ENCODE measurements at places on chromosomes 12 and 14. TPM values are rescaled to one million over a fixed set of nuclear protein-coding genes. Genes with fewer than 3 reads are reported as not detected.
A peak's percentile ranks its signal among the peaks of the same experiment; 100 is the strongest.

DNA sequence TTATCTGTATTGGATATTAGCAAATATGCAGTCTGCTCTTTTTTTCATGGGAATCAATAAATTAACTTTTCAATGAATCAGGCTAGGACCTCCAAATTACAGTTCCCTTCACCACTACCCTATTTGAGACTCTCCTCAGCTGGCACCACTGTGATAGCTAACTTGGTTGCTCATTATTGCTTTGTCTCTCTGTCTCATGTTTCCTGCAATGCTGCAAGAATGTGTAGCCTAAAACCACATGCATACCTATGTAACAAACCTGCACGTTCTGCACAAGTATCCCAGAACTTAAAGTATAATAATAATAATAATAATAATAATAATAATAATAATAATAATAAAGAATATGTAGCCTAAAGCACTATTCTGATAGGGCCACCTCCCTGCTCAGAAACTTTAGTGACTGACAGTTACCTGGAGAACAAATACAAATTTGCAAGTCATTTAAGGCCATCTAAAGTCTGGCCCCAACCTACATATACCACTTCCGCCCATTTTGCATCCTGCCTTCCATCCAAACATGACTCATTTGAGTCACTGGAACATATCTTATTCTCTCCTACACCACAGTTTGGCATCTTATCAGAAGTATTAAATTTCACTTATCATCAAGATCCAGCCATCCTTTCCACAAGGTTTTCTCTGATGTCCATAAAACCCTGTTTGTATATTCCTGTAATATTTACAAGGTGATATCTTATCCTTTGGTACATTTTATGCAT is 215.1 kb downstream of the LRRK2 start:
- no peak for DNase-seq
- no peaks in the 10 kb centered on the region for H3K36me3 ChIP-seq
- no peaks in the 10 kb centered on the region for H3K4me1 ChIP-seq
- H3K4me3 ChIP-seq = no peak overlapping the region
- H3K27ac ChIP-seq = no peak overlapping the region

DNA sequence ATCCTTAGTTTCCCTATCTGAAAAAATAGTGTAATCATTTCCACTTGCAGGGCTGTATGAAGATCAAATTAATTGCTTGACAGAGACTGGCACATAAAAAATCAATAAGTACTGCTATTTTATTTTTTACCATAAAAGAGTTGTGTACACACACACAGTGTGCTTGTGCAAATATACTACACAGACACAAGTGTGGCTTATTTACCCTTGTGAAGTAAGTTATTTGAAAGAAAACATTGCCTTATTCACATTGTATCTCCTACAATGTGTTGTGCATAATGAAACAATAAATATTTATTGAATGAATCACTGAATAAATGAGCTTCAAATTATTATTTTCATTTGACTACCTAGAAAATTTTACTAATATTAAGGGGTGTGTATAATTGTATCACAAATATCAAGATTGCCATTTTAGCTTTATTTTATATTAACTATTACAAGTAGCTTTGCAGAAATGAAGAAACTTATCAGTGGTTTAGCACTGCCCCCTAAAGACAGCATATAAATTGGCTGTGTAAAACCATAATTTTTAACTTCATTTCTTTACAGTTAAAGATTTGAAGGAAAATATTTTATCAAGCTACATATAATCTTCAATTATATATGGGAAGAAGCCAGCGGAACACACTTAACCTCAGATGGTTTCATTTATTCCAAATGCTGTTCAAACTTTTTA is 11.3 kb downstream of the GARIN6 start:
- H3K36me3 ChIP-seq = no peaks in the 10 kb centered on the region
- no peak overlapping the region for H3K4me3 ChIP-seq
- DNase-seq = no peak
- H3K27ac ChIP-seq = no peak overlapping the region
- H3K27me3 ChIP-seq = no peaks in the 10 kb centered on the region

Gene L3HYPDH
- 53.1 TPM for total RNA-seq

GRCh38 chr14:41280745-41281144 is 325.9 kb upstream of the LRFN5 start:
- no peak overlapping the region for H3K4me3 ChIP-seq
- no peaks in the 10 kb centered on the region for H3K4me1 ChIP-seq
- H3K27me3 ChIP-seq = no peaks in the 10 kb centered on the region
- no peak for DNase-seq
- no peaks in the 10 kb centered on the region for H3K36me3 ChIP-seq
- no peak overlapping the region for H3K27ac ChIP-seq

DNA sequence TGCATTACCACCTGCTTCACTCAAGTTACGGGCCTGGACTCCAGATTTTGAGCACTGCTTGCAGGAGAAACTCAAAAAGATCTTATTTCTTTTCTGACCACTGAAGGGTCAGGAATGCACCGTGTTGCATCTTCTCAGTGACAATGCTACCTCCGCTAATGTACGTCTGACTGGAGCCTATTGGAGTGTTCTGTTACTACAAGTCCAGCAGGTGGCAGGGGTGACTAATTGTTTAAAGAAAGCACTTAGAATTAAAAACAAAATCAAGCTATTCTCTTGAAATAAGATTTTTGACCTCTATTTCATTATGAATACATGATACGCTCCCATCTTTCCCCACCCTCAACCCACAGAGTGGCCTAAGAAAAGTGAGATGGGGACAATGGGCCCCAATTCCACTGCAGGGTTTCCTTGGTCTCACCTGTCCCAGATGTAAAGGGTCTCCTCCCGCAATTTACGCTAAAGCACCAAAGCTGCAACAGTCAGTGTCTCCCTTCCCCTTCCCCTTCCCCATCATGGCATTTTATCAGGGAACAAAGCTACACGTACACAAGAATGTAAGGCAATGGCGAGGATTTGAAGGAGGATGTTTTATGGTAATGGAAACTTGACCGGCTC is 2.2 kb downstream of the TBPL2 start:
- no peaks in the 10 kb centered on the region for H3K36me3 ChIP-seq
- no peak overlapping the region for H3K4me3 ChIP-seq
- H3K4me1 ChIP-seq = no peaks in the 10 kb centered on the region
- no peak for DNase-seq

DNA sequence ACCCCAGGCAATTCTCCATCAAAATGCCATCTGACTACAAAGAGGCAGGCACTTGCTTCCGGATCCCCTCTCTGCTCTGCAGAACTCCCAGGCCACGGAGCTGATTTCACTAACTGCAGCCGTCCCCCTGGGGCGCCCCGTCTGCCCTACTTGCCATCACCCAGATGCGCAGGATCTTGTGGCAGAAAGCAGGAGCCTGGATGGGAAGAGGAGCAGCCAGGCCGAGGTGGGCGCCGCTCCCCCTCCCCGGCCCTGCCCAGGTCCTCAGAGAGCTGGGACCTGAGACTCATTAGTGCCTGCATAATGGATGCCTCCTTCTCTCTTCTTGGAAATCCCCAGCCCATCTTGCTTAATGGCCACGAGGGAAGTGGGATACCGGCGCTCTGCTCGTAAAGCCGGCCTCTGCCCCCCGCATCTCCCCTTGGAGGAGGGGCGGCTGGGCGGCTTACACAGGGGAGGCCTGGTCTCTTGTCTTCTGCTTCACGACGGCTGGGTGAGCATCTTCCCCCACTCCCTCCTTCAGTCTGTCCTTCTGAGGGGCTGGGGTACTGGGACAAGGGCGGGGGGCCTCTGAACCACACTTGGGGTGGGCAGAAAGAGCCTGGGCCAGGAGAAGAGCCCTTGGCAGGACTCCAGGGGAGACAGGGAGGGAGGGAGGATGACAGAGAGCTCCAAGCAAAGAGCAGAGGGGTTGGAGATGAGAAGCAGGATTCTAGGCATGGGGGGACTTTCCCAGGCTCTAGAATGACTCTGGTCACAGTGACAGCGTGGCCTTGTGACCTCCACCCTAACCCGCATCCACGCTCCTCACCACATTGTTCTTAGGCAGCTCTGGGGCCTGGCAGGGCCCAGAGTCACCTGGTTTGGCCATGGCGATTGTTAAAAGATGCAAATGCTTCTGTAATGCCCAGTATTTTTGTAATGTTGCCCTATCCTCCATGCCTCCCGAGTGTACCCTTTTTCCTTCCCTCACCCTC is 19.4 kb upstream of the EML1 start:
- DNase-seq = no peak
- no peak overlapping the region for H3K4me3 ChIP-seq
- H3K36me3 ChIP-seq = no peaks in the 10 kb centered on the region
- no peaks in the 10 kb centered on the region for H3K4me1 ChIP-seq
- no peak overlapping the region for H3K27ac ChIP-seq
- no peaks in the 10 kb centered on the region for H3K27me3 ChIP-seq

Gene LBHD2
- not detected for total RNA-seq

DNA sequence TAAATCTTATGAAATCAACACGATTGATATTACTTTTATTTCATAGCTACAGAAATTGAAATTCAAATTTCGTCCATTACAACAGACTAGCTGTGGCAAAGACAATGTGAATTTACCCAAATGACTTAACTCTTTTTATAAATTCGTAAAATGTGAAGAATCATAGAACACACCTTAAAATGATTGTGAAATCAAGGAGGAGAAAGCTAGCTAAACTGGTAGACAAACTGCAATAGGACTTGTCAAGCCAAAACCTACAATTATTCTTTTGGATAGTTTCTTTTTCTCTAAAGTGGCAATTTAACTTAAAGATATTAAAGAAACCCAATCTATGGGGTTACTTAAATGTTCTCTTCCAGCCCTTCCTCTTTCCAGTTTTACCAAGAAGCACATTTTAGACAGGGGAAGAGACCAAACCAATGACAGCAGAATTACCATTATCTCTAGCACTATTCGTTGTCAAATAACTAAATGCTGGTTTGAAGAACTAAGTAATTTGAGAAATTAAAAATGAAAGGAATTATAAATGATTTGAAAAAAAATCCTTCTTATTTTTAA is 807 bp upstream of the SLC16A7 start:
- peaks cover 3% of the 10 kb centered on the region for H3K4me1 ChIP-seq
- no peaks in the 10 kb centered on the region for H3K36me3 ChIP-seq
- no peak for DNase-seq
- H3K27me3 ChIP-seq = no peaks in the 10 kb centered on the region
- no peak overlapping the region for H3K27ac ChIP-seq

Gene SERPINA3
- 220 TPM for total RNA-seq

Gene SOX5
- 58.3 TPM for total RNA-seq

DNA sequence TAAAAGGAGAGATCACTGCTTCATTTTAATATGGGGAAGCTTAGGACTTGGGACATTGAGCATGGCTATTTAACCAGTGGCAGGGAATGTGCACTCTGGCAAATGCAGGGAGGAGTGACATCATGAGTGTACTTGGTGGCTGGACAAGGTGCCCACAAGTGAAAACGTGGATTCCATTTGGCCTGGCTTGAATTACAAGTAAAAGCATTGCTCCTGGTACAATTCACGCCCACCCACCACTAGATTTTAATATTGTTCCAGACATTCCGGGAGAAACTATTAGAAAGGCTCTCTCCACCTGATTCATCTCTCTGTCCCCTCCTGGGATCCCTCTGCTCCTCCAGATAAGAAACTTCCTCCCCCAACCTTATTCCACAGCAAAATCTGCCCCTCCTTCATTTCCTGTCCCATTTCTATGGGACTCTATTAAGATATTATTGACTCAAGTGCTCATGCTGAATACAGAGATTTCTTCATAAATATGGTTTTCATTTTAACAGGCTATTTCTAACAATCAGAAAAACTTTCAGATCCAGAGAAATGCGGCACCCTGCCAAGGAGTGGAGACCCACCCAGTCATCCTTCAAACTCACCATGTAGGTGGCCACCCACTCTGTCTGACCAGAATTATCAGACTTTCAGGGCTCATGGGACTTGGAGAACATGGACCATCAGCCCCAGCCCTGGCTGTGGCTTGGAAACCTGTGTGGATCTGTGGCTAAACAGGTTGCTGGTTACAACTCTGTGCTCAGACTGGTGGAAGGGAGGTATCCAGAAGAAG is 43.2 kb downstream of the SSPN start:
- no peak for DNase-seq
- H3K27me3 ChIP-seq = no peaks in the 10 kb centered on the region
- peak overlapping the region; percentile 19 for H3K27ac ChIP-seq
- no peaks in the 10 kb centered on the region for H3K36me3 ChIP-seq
- no peak overlapping the region for H3K4me3 ChIP-seq

DNA sequence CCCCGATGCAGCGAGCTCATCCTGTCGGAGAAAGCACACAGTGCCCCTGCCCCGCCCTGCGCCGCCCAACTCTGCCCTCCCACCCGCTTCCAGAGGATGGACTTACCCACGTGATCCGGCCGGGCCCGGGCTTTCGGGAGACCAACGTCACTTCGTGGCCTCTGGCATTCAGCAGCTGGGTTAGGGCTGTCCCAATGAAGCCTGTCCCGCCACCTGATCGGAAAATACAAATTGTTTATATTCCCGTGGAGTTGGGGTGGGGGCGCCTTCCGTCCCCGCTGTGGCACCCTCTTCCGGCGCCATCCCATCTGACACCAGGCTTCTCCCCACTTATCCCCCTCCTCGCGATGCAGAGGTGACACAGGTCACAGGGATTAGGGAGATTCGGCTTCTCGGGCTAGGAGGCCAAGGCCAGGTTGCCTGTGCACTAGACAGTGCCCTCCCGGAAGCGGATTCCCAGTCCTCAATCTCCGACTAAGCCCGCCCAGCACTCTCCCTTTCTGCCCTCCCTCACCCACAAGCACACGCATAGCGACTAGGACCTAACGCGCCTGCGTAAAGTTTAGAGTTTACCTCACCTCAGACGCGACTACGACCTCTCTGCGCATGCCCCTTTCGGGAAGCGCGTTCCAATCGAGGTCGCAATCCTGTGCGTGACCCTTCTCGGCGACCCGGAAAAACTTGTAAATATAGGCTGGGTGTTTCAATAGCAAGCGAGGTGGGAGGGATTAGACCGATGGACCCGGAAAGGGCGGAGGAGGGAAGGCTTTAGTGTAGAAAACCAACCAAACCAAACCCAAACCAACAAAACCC is at the start of gene SDR39U1:
Gene SDR39U1, minus strand, starts transcription at position 537 of the 813 bp plus-strand sequence. Its CDS starts 7 bp downstream, at position 530.
- peak; percentile 99 for DNase-seq
- H3K27me3 ChIP-seq = no peaks in the 10 kb centered on the region
- peak within 1 kb of the TSS; percentile 91 for H3K27ac ChIP-seq
- peak within 1 kb of the TSS; percentile 53 for H3K4me3 ChIP-seq

Gene CPM
- total RNA-seq = 26.6 TPM

Gene GPRC5A
- 36.6 TPM for total RNA-seq

GRCh38 chr12:93757792-93758694 is 80.9 kb downstream of the CRADD start:
- H3K27ac ChIP-seq = no peak overlapping the region
- H3K27me3 ChIP-seq = no peaks in the 10 kb centered on the region
- DNase-seq = no peak
- no peak overlapping the region for H3K4me3 ChIP-seq

- H3K4me1 ChIP-seq = no peaks in the 10 kb centered on the region
- peak overlapping the region; percentile 94 for H3K27ac ChIP-seq
- DNase-seq = no peak
- H3K36me3 ChIP-seq = no peaks in the 10 kb centered on the region
- no peaks in the 10 kb centered on the region for H3K27me3 ChIP-seq
Measured at GRCh38 chr14:49892301-49892635, 614 bp upstream of the ARF6 start.

Gene SCAF11
- total RNA-seq = 146 TPM
